ENCODE measurements at places on chromosomes 2 and 18. TPM values are rescaled to one million over a fixed set of nuclear protein-coding genes. Genes with fewer than 3 reads are reported as not detected.

CIB4 gene
- total RNA-seq, result not detected

DNA sequence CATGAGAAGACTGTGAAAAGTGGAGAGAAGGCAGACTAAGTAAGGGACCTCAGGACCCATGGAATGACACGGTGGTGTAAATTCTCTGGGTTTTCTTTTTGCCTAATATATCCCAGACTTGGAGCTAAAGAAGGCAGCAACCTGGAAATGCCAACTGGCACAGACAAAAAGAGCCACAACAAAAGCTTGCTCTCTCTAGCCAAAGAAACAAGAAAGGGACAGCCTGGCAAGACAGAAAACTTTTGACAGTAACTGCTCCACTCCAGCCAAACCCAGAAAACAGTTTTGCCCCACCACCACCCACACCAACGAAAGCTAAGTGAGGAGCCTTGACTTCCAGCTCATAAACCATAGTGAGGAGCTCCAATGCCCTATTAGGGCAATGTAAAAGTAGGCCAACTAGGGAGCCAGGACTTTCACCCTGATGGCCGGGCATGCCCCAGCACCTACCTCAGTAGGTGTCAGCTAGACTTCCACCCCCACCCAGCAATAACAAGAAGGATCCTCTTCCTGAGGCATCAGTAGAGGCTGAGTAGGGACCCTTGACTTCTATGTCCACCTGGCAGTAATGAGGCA is 35.5 kb downstream of the PELI1 start:
- DNase-seq, result no peak

EPHA4 gene
- 84.1 TPM for total RNA-seq

DPP4 gene
- total RNA-seq, result 1.7 TPM

- DNase-seq, result no peak
These were observed 2.1 kb downstream of the PROKR1 start for GRCh38 chr2:68645523-68645922.

DNA sequence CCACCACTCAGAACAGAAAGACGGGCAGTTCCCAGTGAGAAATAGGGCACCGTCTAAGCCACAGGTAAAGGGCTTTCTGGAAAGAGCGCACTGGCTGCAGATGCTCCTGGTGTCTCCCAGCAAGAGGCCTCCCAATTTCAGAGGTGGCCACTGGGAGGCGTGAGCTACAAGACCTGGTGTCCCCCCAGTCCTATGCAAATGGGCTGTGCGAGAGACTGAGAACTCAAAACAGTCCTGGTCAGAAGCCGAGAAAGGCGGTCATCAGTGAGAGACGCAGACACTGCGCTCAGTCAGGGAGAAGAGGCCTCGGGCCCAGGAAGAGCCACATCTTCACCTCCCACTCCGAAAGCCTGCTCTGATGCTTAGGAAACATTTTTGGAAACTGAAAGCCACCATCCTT is 179.5 kb downstream of the EIPR1 start:
- DNase-seq, result no peak

GRCh38 chr2:170123593-170123992 is 54.4 kb upstream of the MYO3B start:
- DNase-seq, result no peak

GRCh38 chr2:30250421-30250820 is 19.1 kb downstream of the LBH start:
- no peak for DNase-seq

SOX11 gene
- total RNA-seq, result 0.42 TPM

- no peak for DNase-seq
These were observed 441 bp downstream of the MPHOSPH10 start for GRCh38 chr2:71130905-71131244.

CPO gene
- total RNA-seq, result 0.50 TPM

DNA sequence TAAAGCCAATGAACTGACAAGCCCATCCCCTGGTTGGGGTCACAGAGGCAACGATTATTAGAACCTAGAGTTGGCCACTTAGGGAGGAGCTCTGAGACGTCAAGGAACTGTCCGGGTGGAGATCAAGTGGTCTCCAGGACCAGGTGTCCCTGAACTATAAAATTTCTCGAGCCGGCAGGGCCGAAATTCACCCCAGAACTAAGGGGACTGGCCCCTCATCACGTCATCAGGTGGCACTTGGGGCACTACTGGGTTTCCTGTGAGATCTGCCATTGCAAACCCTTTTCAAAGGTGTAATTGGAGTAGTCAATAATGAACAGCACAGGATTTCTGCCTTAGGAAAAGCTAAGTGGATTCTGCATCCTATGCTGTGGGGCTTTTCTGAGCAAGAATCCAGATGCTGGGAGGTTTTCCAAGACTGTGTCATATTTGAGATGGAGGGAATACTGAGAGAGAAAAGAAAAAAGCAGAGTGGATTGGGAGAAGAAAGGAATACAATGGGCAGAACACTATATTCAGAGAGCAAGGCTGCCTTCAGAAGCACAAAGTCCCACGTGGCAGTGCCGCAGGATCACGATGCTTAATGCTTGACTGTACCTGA is 113.6 kb downstream of the ALPK2 start:
- DNase-seq, result no peak
